Sciatic nerve (tissue), 2 donors: ENCODE measurements at places on chromosomes 2 and 18. TPM values are rescaled to one million over a fixed set of nuclear protein-coding genes. Genes with fewer than 3 reads are reported as not detected.

OTOS gene
- total RNA-seq: not detected

- no peak for DNase-seq
Measured at GRCh38 chr2:75607988-75608683, 38.4 kb upstream of the MRPL19 start.

DES gene
- total RNA-seq: 1.4 TPM

DNA sequence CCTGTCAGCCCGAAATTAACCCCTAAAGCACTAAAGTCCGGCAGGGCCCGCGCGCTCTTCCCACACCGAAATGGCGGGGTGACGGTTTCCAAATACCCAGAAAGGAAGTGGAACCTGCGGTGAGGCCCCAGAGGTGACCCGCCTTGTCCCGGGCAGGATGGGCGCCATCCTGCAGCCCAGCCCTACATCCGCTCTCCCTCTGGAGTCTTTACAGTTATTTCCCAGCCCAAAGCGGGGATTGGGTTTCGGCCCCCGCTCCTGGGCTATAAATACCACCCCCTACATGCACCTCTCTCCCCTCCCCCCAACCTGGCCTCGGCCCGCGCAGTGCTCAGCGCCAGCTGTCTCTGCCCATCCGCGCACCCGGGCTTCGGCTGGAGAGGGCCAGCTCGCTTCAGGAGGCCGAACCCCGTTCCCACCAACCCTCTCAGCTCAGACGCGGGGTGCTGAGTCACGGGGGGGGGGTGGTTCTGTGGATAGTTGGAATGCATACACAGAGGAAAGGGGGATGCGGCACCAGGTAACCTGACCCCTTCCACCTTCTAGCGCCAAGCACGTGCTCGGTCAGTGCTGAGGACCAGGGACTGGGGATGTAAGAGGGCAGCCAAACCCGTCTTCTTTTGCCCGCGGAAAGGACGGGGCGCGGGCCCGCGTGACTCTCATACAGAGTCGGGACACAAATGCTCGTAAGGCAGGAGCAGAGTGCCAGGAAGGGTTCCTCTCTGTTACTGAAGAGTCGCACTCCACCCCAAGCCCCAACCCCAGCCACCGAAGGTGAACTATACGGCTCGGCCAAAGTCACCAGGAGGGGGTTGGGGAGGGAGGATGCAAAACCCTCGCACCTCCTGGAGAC lies at the start of gene TUBA4B:
TUBA4B (plus strand) TSS at position 344 of the 853 bp plus-strand sequence; CDS start at position 509, 165 bp downstream.
- DNase-seq: peak; percentile 63

KIF1A gene
- 123 TPM for total RNA-seq

ARHGEF33 gene
- total RNA-seq: 4.0 TPM

DNA sequence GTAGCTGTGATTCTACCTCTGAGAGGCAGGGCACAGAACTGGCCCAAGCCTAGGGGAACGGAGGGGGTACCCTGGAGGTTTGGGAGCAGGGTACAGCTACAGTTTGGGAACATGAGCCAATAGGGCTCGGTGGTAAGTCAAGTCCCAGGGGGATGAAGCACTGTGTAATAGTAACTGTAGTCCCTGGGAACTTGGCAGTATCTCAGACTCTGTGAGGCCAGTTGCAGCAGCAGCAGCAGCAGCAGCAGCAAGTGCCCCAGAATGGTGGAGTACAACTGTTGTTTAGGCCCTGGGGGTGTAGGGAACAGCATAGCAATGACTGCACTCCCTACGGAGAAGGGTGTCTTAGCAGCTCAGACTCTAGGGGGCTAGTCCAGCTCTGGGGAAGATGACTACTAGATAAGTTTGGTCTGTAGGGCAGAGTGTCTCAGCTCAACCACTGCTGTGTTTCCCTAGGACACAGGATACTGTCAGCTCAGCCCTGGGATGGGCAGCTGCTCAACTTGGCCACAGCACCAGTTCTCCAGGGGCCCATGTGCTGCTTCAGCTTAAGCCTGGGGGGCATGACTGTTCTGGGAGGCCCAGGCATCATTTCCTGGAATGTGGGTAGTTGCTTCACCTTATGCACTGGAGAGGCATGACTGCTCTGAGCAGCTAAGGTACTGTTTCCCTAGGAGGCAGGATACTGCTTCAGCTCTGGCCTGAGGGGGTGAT lies 20.5 kb downstream of the CARF start:
- DNase-seq: no peak

- DNase-seq: no peak
Measured at GRCh38 chr18:40897884-40898283, 1057.2 kb upstream of the PIK3C3 start.

GRCh38 chr2:189175869-189176433 lies 3.6 kb downstream of the COL5A2 start:
- DNase-seq: no peak

DNA sequence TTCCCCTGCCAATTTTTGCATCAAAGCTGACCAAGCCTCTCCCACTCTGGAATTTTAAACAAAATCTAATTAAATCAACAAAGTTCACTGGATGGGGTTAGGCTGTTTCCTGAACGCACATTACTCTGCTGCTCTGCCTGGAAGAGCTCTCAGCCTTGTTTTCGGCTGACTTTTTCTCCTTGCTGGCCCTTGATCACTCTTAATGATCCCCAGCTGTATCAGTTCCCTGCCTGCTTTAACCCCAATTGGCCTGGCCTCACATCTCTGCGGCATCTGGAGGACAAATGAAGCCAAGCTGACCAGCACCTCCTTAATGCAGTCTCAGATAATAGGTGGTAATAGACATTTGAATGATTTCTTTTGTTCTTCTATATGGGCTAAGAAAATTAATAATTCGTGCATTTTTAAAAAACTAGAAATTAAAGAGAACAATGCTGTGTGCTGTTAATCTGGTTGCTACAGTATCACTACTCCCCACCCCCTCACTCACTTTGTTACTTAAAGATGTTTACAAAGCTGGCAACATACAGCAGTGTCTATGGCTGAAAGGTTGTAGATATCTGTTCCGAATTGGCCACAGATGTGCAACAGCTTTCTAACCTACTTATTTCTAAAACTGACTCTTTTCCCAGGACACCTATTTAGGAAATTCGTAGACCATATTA lies 415.2 kb upstream of the KCNH7 start:
- DNase-seq: no peak

SCN9A gene
- total RNA-seq: 25.5 TPM

FMNL2 gene
- total RNA-seq: 129 TPM

GRCh38 chr2:124988794-124989193 lies 963.7 kb downstream of the CNTNAP5 start:
- DNase-seq: no peak

DNA sequence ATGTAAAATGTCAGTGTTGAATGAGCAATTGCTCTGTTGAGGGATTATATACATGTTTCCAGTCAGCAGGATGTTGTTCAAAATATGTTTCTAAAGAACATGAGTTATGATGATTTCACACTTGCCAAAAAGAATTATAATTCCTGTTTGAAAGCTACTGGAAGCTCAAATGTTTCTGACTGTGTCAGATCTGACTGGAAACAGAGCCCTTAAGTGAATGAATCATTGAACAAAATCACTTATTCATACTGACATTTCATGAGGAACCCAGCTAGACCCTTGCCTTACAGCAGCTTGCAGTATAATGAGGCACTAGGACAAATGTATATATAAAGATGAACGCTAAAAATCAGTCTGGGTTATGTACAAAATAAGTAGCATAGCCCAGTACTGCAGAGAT lies 35.4 kb upstream of the ITGAV start:
- no peak for DNase-seq

POTEJ gene
- total RNA-seq: not detected

DNA sequence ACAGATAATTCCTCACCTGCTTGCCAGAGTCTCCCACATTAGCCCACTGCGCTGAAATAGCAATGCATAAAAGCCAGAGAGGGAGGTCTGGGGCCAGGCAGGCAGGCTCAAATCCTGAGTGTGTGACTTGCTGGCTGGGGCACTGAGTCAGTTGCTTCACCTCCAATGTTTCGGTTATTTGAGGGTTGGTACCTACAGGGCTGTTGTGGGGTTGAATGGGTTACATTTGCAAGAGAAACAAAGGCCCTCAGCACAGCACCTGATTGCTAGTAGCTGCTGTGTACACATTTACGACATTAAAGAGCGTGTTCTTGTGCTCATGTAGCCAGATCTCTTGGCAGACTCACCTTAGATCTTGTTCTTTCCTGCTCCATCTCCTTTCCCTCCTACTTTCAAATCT lies 34.1 kb upstream of the FAM110C start:
- DNase-seq: no peak

MAP2 gene
- total RNA-seq: 41.9 TPM

DNA sequence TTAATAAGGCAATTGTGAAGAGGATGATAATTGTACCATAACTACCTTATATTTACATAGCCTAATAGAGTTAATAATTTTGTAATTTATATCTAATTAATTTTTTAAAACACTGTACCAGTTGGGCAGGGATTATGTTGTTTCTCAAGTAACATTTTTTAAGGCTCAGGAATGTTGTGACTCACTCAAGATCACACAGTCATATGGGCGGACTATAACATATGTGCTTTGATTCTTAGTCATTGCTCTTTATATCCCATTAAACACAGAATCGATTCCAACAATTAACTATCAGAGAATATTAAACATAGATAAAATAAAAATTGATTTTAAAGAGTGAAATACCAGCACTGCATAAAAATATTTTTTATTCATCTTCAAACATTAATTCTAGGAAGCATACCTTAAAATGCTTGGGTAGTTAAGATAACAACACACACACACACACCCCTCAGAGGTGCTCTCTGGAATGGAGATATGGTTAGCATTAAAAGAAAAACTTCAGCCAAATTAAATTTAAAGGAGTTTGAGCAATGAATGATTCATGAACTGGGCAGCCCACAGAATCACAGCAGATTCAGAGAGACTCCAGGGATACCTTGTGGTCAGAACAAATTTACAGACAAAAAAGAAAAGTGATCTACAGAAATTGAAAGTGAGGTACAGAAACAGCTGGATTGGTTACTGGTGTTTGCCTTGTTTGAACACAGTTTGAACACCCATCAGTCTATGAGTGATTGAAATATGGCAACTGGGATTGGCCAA lies 869.4 kb upstream of the ID2 start:
- DNase-seq: no peak
